ENCODE measurements at places on chromosomes 2 and 18. TPM values are rescaled to one million over a fixed set of nuclear protein-coding genes. Genes with fewer than 3 reads are reported as not detected.

The RAB12 gene
- total RNA-seq = 21.8 TPM

The SLC30A3 gene
- total RNA-seq = not detected

DNA sequence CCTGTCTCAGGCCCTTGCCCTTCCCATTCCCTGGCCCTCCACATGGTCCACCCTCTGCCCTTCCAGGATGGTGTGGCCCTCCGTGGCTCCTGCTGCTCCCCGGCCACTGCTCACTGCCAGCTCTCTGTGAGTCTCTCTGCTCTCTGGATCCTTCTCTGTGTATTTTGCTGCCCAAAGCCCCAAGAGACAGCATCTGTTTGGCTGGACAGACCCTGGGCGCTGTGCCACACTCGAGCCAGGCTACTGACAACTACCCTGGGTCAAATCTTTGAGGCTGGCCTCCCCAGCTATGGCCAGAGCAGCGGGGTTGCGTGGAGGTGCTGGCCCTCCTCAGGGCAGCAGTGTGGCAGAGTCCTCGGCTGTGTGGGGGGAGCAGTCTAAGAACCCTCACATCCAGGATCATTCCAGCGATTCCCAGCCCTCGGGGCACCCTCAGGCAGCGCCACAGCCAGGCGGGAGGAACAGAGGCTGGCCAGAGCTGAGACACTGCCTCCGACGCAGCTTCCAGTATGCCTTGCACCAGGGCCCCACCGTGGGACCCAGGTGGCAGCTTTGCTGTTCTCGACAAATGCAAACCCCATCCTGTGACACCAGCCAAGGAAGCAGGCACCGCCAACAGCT lies 139.4 kb upstream of the GLI2 start:
- no peaks in the 10 kb centered on the region for H3K4me1 ChIP-seq
- H3K27me3 ChIP-seq = no peaks in the 10 kb centered on the region
- no peak for DNase-seq
- no peak overlapping the region for H3K4me3 ChIP-seq
- no peak overlapping the region for H3K27ac ChIP-seq

The CNDP1 gene
- 0.31 TPM for total RNA-seq

GRCh38 chr2:17076533-17076932 lies 410.9 kb upstream of the CYRIA start:
- no peaks in the 10 kb centered on the region for H3K36me3 ChIP-seq
- H3K4me1 ChIP-seq = no peaks in the 10 kb centered on the region
- no peak overlapping the region for H3K27ac ChIP-seq
- no peaks in the 10 kb centered on the region for H3K27me3 ChIP-seq
- DNase-seq = no peak

The C2orf66 gene
- total RNA-seq = not detected

GRCh38 chr18:51149670-51150069 lies 47.8 kb downstream of the MEX3C start:
- DNase-seq = no peak
- peaks cover 45% of the 10 kb centered on the region for H3K4me1 ChIP-seq
- no peaks in the 10 kb centered on the region for H3K27me3 ChIP-seq
- H3K27ac ChIP-seq = no peak overlapping the region
- H3K36me3 ChIP-seq = no peaks in the 10 kb centered on the region

The LTBP1 gene
- 4.7 TPM for total RNA-seq

The TLX2 gene
- total RNA-seq = 0.23 TPM

The UBE2F gene
- 82.4 TPM for total RNA-seq

The KLHL30 gene
- total RNA-seq = not detected

DNA sequence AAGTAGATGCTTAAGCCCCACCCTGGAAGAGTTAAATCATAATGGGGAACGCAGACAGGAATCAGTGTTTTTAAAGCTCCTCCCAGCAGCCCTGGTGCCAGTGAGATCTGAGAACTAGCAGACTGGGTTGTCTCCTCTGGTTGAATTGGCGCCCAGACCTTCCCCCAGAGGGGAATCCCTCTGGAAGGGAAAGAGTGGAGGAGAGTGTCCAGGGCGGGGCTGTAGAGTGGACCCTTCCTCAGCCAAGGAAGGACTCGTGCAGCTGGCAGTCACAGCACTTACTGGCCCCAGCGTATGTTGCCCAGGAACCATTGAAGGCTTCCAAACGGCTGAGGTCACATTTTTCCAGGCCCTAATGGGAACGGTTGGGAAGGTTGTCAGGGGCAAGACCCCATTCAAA lies 62.5 kb downstream of the TGOLN2 start:
- H3K4me3 ChIP-seq = no peak overlapping the region
- H3K36me3 ChIP-seq = no peaks in the 10 kb centered on the region
- H3K27me3 ChIP-seq = no peaks in the 10 kb centered on the region

GRCh38 chr2:222521099-222521498 lies 96.8 kb downstream of the SGPP2 start:
- H3K4me3 ChIP-seq = no peak overlapping the region
- no peak for DNase-seq
- H3K36me3 ChIP-seq = no peaks in the 10 kb centered on the region
- H3K27ac ChIP-seq = no peak overlapping the region
- no peaks in the 10 kb centered on the region for H3K4me1 ChIP-seq
- no peaks in the 10 kb centered on the region for H3K27me3 ChIP-seq

DNA sequence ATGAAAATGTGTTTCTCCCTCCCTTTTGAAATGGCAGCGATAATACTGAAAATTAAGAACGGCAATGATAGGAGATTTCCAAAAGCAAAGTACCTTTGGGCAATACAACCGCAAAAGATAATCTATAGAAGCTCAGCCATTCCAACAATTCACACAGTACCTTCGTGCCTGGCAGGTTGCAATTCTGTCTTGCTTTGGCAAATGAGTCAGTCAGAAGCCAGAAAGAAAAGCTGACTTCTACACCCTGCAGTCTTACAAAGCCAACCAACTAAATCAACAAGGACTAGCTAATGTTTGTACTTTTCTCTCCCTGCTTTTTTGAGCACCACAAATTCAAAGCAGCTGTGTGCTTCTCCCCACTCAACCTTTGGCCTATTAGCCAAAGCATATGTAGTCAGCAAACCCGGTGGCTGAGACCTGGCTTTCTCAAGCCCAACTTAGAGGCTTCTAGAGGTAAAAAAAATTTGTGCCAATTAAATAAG lies 25.7 kb upstream of the ID2 start:
- H3K27ac ChIP-seq = no peak overlapping the region
- peaks cover 22% of the 10 kb centered on the region for H3K4me1 ChIP-seq
- no peak for DNase-seq
- no peaks in the 10 kb centered on the region for H3K27me3 ChIP-seq

GRCh38 chr2:159044804-159045286 lies 76.4 kb downstream of the TANC1 start:
- no peak for DNase-seq
- H3K4me1 ChIP-seq = no peaks in the 10 kb centered on the region
- no peak overlapping the region for H3K4me3 ChIP-seq
- no peaks in the 10 kb centered on the region for H3K27me3 ChIP-seq
- H3K27ac ChIP-seq = no peak overlapping the region

DNA sequence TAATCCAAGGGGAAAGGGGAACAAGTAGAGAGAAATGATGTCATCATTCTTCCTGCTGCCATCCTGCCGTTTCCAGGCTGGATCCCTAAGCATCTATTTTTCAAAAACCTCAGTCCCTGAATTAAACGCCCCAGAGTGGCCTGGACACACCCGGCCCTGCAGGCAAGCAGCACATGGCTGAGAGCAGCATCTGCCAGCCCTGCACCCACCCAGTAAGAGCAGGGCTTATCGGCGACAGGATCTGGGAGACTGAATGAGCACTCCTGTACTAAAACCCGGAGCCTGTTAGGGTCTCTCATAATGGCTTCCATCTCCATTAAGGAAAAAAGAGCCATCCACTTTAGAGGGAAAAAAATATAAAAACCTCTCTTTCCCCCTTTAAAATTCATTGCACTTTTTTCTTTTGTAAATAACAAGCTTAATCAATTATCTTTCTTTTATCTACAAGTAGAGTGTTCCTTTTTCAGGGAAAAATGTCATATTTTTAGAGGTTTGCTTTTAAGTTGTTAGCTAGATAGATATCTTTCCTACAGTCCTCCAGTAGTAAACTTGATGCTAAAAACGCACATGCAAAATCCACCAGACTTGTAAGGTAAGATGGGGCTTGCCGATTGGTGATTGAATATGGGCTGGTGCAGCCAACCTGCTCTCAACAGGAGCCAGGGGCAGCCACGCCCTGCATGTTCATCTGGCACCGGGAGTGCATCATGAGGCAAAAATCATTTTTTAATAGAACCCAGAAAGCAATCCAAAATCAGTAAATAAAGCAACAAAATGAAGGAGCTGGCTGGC lies 457.8 kb downstream of the EIPR1 start:
- H3K36me3 ChIP-seq = no peaks in the 10 kb centered on the region
- H3K4me3 ChIP-seq = no peak overlapping the region
- H3K27me3 ChIP-seq = no peaks in the 10 kb centered on the region

DNA sequence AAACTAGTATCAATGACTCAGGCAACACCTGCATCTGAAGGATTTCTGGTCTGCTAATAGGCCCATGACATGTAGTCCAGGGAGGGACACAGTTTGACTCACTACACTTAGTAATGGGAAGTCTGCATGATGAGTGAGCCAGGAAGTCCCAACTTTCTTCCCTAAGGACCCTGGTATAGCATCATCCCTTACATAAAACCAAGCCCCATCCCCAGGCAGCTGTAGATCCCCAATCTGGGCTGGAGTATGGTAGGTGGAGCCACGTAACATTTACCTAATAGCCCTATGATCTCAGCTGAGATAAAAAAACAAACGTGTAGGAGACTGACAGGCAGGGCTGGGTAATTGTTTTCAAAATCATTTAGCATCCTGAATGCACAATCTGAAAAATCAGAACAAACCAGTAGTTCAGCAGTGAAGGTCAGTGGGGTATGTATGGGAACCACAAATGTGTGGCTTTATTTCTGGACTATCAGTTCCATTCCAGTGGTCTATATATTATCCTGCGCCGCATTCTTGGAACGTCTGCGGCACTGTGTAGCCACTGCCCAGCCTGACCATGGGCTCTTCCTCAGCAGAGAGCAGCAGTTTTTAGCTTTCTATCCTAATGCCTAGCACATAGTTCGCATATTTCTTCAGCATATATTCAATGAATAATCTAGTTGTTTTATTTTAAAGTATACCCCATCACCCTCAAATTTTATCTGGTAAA lies 33.5 kb downstream of the EPB41L3 start:
- no peaks in the 10 kb centered on the region for H3K27me3 ChIP-seq
- H3K4me3 ChIP-seq = no peak overlapping the region
- no peak for DNase-seq
- H3K36me3 ChIP-seq = no peaks in the 10 kb centered on the region
- no peaks in the 10 kb centered on the region for H3K4me1 ChIP-seq

- H3K27me3 ChIP-seq = no peaks in the 10 kb centered on the region
- peaks cover 10% of the 10 kb centered on the region for H3K4me1 ChIP-seq
- no peak overlapping the region for H3K4me3 ChIP-seq
- no peak overlapping the region for H3K27ac ChIP-seq
- no peaks in the 10 kb centered on the region for H3K36me3 ChIP-seq
Observed at GRCh38 chr2:101809698-101810097, 112.2 kb downstream of the MAP4K4 start.

- DNase-seq = no peak
- no peaks in the 10 kb centered on the region for H3K27me3 ChIP-seq
- no peaks in the 10 kb centered on the region for H3K4me1 ChIP-seq
Observed at GRCh38 chr18:13622751-13623150, 103.6 kb downstream of the FAM210A start.

GRCh38 chr2:45330108-45330507 lies 281.0 kb downstream of the SRBD1 start:
- no peak overlapping the region for H3K27ac ChIP-seq
- DNase-seq = no peak
- H3K36me3 ChIP-seq = no peaks in the 10 kb centered on the region
- H3K4me1 ChIP-seq = no peaks in the 10 kb centered on the region

The PARD6G gene
- total RNA-seq = not detected

- no peak overlapping the region for H3K4me3 ChIP-seq
- H3K27ac ChIP-seq = no peak overlapping the region
- peaks cover 11% of the 10 kb centered on the region for H3K4me1 ChIP-seq
- H3K36me3 ChIP-seq = no peaks in the 10 kb centered on the region
- no peaks in the 10 kb centered on the region for H3K27me3 ChIP-seq
Observed at GRCh38 chr2:138499684-138500083, 1.9 kb upstream of the SPOPL start.

- no peak overlapping the region for H3K27ac ChIP-seq
- DNase-seq = no peak
- no peaks in the 10 kb centered on the region for H3K36me3 ChIP-seq
- H3K4me1 ChIP-seq = no peaks in the 10 kb centered on the region
- peaks cover 2% of the 10 kb centered on the region for H3K27me3 ChIP-seq
Observed at GRCh38 chr2:72108121-72108520, 39.5 kb downstream of the CYP26B1 start.

DNA sequence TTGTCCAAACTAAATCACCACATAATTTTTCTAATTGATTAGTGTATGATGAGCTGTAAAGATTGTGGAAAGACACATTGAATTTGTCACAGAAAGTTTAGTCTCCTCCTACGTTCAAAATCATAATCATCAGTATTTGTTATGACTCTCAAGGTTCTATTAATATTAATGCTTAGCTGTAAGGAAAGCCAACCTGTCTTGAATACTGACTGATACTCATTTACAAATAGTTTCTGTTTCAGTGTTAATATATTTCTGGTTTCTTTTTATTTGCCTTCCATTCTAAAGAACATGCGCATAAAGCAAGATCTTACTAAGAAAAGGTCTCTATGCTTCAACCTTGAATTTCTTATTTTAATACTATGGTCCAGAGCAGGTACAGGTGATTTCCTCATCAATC lies 55.1 kb downstream of the CPS1 start:
- no peaks in the 10 kb centered on the region for H3K27me3 ChIP-seq
- no peaks in the 10 kb centered on the region for H3K36me3 ChIP-seq

DNA sequence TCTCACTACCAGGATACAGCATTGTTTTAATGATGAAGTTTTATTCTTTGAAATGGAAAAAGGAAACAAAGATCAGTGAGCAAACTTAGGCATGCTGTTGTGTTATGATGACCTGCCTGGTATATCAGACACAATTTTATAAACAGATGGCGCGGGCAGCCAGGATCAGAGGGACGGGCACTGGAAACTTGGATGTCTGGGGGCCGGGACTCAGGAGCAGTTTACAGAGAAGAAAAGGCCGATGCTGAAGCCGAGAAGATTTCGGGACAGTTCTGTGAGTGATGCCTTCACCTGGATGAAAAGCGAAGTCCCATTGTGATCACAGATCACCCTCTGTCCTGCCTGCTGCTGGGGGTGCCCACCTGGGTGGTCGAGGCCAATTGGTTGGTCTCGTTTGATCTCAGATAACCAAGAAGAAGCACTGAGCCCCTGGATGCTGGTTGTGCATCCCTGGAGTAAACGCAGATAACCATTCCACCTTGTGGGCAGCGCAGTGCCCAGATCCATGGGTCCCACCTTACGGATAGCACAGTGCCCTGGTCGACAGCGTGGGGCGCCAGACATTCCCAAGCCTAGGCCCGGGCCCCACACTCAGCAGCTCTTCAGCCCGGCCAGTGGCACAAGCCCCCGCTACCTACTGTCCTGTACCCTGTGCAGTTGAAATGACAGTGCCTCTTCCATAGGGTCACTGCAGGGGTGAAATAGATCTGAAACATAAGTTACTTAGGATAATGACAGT lies 182.9 kb upstream of the TPO start:
- no peaks in the 10 kb centered on the region for H3K4me1 ChIP-seq
- DNase-seq = no peak
- H3K27me3 ChIP-seq = no peaks in the 10 kb centered on the region
- H3K36me3 ChIP-seq = no peaks in the 10 kb centered on the region
- no peak overlapping the region for H3K27ac ChIP-seq
- H3K4me3 ChIP-seq = no peak overlapping the region

GRCh38 chr2:83162421-83162820 lies 1296.7 kb downstream of the SUCLG1 start:
- no peak for DNase-seq
- H3K4me1 ChIP-seq = no peaks in the 10 kb centered on the region
- H3K36me3 ChIP-seq = no peaks in the 10 kb centered on the region
- no peak overlapping the region for H3K4me3 ChIP-seq
- H3K27ac ChIP-seq = no peak overlapping the region
- no peaks in the 10 kb centered on the region for H3K27me3 ChIP-seq

Data from natural killer cell (primary cell).